ENCODE measurements at places on chromosomes 2 and 18.

DNA sequence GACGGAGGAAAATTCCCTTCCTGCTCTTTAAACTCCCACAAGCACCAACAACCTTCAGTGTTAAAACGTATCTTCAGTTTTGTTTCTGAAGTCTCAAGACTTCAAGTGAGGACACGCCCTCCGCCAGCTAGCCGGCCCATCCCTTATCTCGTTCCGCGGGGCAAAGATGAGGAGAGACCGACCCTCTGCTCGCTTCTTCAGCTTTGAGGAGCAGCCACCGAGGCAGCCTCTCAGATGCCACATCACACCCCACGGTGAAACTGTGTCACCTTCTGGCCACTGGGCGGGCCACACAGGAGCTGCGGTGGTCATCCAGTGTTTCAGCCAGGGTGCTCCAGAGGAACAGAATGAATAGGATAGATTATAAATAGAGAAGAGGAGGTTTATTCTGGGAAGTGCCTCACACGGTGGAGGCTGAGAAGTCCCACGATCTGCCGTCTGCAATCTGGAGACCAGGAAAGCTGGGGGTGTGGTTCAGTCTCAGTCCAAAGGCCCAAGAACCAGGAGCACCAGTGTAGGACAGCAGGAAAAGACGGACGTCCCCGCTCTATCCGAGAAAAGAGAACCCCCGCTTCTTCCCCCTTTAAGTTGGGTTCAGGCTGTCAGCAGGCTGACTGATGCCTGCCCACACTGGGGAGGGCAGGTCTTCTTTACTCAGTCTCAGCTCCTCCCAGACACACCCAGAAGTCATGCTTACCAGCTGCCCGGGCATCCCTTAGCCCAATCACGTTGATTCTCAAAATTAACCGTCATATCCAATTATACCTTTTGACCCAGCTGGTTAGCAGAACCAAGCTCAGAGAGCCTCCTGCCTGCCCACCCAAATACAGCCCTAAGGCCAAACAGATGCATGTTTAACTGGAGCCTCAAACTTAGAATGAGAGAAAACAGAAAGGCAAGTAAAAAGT lies 399.7 kb upstream of the ID2 start:
- DNase-seq = no peak

DNA sequence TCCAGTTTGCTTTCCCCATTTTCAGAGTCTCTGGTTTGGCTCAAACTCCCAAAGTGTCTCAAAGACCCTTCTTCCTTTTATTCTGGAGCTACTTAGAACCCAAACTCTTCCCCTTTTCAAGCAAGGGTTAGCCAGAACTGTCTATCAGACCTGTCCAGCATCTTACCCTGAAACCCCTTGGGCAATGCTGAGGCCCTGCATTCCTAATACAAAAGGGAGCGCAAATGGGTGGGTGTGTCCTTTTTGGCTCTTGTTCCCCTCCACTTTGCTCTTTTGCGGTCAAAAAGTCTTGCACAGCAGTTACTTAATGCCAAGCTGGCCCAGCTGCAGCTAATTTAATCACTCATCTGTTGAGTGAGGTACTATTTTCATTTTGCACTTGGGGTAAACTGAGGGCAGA lies 231.2 kb upstream of the FOSL2 start:
- no peak for DNase-seq

- no peak for DNase-seq
Measured at GRCh38 chr2:905833-906140, 44.9 kb upstream of the SNTG2 start.

DNA sequence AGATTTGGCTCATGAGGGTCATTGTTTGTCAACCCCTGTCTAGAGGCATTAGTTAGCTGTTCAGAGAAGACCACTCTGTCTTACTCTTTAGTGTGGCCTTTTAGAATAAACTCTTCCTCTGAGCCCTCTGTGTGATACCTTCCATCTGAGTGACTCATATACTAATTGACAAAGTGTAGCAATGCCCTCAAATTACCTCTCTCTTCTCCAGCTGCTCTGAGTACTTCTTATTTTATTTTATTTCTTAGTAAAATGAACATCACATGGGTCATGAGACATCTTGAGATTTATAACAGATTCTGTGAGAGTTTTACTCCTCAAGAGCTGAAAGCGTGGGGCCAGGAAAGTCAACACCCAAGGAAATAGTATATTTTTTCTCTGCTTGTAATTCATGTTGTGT lies 67.4 kb downstream of the KCTD18 start:
- no peak for DNase-seq

GRCh38 chr2:18899725-18900124 lies 310.4 kb upstream of the NT5C1B start:
- DNase-seq = no peak

- no peak for DNase-seq
Measured at GRCh38 chr2:96403481-96403880, 67.9 kb downstream of the NCAPH start.

GRCh38 chr2:165700531-165700930 lies 93.5 kb downstream of the GALNT3 start:
- DNase-seq = no peak

- DNase-seq = no peak
Measured at GRCh38 chr2:36677386-36677785, 19.1 kb upstream of the VIT start.

- DNase-seq = no peak
Measured at GRCh38 chr18:79481046-79481790, 85.5 kb downstream of the NFATC1 start.

DNA sequence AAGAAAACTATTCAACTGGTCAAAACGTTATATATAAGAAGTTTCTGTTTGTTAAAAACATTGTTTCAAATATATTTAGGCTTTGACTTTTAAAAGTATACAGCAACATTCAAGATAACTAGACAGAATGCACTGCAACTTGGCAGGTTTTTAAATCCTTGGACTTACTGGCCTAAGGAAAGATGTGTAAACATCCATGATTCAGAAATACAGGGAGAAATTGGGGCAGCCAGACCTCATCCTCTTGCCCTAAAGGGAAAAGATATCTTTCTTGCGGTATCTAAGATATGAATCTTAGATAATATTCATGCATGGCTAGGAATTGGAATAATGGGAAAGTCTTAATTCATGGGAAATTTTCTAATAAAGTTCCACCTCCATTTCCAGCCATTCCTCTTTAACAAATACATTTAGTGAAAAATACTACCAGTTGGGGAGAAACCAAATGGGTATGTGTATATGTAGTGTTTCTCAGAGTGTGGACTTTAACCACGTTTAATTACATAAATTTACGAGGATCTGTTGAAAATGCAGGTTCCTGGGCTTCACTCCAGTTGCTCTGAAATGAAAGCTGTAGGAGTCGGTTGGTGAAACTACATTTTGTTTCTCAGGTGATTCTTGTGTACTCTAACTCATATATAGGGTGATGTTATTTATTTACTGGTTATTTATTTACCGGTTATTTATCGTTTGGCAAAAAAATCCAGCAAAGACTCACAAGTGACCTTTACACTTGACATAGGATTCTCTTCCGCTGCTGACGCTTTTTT lies 587 bp upstream of the TANK start:
- no peak for DNase-seq

GRCh38 chr2:88880441-88880953 lies 189.0 kb downstream of the RPIA start:
- DNase-seq = no peak

DNA sequence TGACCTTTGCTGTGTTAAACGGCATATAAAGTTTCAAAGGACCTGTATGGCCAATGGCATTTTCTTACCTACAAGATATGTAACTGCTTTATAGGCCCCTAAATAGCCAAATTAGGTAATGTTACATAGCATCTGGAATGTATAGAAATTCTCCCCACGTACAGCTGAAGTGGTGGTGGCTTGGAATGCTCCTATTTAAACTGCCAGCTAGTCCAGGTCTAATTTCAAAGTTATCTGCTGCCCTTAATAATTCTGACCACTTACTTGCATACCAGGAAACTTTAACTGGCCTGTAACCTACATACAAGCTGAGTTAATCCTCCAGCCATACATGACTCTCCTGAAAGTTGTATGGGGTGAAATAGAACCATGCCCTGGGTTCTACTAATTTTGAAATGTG lies 1.3 kb downstream of the KIAA2012 start:
- DNase-seq = no peak

DNA sequence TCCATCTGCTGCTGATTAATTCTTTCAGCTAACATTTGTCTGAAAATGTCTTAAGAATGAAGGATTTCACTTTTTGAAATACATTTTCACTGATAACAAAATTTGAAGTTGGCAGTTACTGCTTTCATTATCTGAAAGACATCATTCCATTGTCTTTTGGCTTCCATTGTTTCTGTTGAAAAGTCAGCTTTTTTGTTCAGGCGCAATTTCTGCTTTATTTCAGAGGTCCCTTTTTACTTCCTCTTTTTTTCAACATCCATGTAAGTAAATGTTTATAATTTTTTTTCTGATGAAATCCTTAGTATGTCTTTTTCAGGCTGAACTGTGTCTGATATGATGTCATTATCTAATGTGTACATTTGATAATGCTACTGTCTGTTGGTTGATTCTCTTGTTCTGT lies 184.2 kb downstream of the RND3 start:
- DNase-seq = no peak

DNA sequence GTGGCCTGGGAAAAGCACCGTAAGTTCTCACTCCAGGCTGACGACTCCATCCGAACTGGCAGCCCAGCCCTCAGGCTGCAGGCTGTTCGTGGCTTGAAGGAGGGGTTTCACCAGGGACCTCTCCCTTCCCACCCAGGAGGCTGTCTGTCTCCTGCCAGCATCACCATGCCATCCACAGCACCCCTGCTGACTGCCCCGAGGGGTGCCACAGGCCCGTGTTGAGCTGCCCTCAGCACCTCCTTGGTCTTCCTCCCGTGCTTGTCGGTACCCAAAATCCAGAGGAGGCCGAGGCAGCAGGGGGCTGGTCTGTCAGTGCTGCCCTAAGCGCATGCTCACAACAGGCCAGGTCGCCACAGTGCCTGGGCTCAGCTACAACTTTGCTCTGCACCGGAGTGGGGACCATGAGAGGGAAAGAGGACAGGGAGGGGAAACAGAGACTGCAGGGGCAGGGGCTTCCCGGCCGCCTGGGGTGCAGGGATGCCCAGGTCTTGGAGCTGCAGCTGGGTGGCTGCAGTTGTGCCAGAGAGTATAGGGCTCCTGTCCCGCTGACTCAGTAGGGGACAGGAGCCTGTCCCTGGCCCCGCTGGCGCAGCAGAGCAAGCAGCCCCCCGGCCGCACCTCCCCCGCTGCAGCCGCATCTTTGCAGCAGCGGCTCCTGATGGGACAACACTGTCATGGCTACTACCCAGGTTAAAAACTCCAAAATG lies 963.7 kb upstream of the CRIM1 start:
- no peak for DNase-seq

- no peak for DNase-seq
Measured at GRCh38 chr2:6164986-6165747, 473.0 kb downstream of the SOX11 start.

GRCh38 chr2:4576075-4576474 lies 872.7 kb downstream of the DCDC2C start:
- DNase-seq = no peak

- DNase-seq = no peak
Measured at GRCh38 chr18:23683155-23683554, 6.1 kb upstream of the LAMA3 start.

- DNase-seq = no peak
Measured at GRCh38 chr2:188414411-188414810, 122.7 kb downstream of the GULP1 start.

GRCh38 chr18:77223653-77224052 lies 26.0 kb upstream of the GALR1 start:
- no peak for DNase-seq

DNA sequence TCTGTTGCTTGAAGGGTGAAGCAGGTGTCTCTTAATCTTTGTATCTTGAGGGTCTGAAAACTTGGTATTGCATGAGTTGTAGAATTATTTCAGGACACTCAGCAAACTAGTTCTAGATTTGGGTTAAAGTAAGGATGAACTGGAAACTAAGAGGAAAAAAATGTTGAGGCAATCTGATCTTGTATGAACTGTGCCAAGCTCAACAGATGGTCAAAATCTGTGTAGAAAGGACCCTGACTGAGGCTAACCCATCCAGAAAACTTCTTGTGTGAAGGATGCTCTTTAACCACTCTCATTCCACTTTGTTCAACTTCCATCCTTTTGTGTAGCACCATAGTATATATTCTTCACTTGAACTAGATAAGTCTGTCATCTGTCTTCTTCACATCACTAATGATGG lies 861.7 kb downstream of the SLC4A3 start:
- no peak for DNase-seq

- DNase-seq = no peak
Measured at GRCh38 chr2:61439241-61440002, 31.5 kb downstream of the USP34 start.

GRCh38 chr2:44130441-44130840 lies 38.2 kb upstream of the PPM1B start:
- DNase-seq = no peak

GRCh38 chr18:2356906-2357305 lies 214.4 kb downstream of the METTL4 start:
- DNase-seq = no peak

DNA sequence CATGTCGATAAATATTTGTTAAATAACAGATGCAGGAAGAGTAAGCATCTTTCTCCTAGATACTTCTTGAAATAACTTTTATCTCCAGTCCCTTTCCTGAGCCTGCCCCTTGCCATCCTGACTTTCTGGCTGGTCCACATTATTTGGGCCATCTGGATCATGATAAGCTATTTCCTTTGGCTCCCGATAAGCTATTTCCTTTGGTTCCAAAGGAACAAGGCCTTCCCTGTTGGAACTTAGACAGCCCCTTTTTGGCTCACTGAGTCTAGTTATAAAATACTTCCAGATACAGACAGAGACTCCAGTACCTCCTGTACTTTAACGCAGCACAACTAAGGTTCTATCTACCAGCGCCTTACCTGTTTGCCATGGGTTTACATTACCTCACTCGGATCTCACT lies 205.3 kb upstream of the CCDC150 start:
- DNase-seq = no peak

GRCh38 chr2:152716805-152717227 lies 445 bp downstream of the PRPF40A start:
- no peak for DNase-seq

DNA sequence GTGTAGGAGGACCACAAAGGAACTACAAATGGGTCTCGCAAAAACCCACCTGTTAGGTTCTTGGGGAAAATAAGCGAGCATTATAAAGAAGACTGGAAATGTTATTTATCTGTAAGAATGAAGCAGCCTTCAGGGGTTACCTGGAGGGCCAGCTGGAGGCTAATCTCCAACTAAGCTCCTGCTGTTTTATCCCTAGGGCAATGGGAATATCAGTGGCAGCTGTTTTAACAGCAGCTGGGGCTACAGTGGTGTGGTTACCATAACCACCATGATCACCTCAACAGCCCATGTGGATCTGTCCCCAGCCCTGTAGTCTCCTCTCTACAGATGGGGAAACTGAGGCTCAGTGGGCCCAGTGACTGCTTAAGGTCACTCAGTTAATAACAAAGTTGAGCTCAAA lies 108.1 kb downstream of the FTCDNL1 start:
- no peak for DNase-seq

- DNase-seq = no peak
Measured at GRCh38 chr18:51371929-51372328, 174.4 kb upstream of the MEX3C start.

GRCh38 chr2:63780518-63781155 lies 61.1 kb upstream of the UGP2 start:
- no peak for DNase-seq

- DNase-seq = no peak
Measured at GRCh38 chr2:127400533-127400896, 12.7 kb upstream of the MAP3K2 start.
